NCI-H1417 (cell line): ENCODE measurements at places on chromosomes 13 and 19.

- no peak for DNase-seq
Measured at GRCh38 chr13:45696610-45697226, 5.4 kb upstream of the CBY2 start.

GRCh38 chr13:94176561-94176960, 302.9 kb downstream of the DCT start:
- DNase-seq: no peak

GRCh38 chr13:24351423-24351822, 42.0 kb downstream of the C1QTNF9 start:
- no peak for DNase-seq

DNA sequence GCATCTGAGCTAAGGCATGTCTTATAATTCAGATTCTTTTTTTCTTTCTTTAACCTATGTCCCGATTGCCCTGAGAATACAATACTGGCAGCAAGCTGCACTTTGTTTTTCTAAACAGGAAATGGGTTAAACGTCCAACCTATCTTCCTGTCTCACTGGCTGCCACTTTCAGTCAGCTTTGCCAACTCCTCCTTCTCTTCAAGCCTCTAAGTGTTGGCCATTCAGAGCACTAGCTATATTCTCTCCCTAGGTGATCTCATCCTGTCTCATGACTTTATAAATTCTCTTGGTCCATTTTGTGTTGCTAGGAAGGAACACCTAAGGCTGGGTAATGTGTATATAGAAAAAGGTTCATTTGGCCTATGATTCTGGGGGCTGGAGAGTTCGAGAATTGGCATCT, 109.5 kb upstream of the TSC22D1 start:
- DNase-seq: no peak

DNA sequence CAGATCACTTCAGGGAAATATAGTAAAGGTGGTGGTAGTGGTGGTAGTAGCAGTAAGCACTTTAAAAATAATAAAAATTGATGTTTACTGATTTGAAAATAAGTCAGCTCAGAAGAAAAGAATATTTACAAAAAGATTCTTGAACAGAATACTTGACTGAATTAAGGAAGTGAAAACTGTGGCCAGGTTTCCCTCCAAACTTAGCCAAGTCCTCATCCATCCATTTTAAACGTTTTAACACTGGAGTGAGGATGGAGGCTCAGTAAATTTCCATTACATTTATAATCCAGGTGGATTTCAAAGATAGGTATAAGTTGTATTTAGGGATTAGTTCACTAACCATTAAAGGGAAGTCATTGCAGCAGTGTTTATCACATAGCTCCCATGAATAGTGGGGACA, 221.5 kb downstream of the RGCC start:
- DNase-seq: no peak

DNA sequence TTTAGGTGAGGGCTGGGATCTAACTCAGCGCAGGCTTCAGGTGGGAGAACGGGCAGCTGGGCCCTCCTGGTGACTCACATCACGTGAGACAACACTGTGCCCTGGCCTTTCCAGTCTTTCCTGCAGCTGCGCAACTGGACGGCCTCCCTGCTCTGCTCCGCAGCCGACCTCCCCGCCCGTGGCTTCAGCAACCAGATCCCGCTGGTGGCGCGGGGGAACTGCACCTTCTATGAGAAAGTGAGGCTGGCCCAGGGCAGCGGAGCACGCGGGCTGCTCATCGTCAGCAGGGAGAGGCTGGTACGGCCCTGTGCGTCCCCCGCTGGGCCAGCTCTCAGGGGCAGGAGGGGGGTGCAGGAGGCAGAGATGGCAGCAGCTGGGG, 8.8 kb downstream of the SPPL2B start:
- peak; percentile 54 for DNase-seq

GRCh38 chr19:50459638-50460037, 16.7 kb upstream of the EMC10 start:
- no peak for DNase-seq

DNA sequence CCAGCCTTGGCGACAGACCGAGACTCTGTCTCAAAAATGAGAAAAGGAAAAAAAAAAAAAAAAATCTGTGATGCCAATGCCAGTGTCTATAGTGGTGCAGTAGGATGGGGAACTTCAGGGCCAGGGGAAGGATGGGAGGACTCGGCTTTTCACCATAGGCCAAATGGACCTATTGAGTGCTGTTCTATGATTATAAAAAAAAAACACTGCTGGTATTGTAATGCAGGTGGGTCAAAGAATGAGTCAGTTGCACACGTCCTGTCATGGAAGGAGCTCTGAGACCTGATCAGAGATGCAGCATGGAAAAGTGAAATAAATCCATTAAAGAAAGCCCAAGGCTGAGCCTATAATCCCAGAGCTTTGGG, 7.0 kb downstream of the DNAJB1 start:
- no peak for DNase-seq

GRCh38 chr19:56946159-56946558, 105.6 kb upstream of the PEG3 start:
- DNase-seq: peak; percentile 35

DNA sequence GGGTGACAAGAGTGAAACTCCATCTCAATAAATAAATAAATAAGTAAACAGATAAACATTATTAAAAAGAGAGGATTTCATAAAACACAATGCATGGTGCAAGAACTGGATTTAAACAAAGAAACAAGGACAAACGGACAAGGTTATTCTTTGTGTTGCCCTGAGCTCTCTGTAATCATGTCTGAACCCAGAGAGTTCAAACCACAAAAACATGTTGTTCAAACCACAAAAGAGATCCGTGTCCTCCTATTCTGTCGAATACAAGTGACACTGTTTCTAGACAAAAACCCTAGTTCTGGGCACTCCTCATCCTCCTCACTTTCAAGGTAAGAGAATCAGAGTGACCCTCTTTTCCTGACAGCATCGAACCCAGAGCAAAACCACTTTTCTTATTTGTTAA, 4.6 kb upstream of the TPRX2 start:
- DNase-seq: no peak

GRCh38 chr13:27605610-27606200, 14.6 kb downstream of the LNX2 start:
- no peak for DNase-seq

DNA sequence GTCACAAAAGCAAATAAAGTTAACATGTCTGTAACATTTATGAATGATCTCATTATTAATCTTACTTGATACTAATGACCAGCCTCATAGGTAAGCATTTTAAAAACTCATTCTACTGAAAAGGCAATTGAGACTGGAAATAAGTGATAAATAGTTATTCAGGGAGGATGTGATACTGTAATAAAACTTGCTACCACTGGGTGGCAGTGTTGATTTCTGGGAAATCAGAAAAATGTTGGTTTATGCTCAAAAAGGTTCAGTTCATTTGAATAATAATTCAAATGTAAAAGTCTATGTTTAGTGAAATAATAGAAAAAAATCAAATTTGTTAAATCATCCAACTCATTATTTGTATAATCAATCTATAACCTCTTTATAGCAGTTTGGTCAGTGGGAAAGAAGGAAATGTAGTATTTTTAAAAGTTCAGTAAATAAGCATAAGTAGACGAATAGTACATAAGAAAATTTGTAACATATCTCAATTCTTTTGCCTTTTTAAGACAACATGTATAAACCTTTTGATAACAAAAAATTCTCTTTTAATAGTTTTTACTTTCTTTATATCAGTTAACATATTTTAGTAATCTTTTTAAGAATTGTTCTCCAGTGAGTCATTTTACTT, 9.6 kb downstream of the ABHD13 start:
- DNase-seq: peak; percentile 17

- DNase-seq: peak; percentile 68
Measured at GRCh38 chr13:71290963-71291841, 575.8 kb downstream of the DACH1 start.

GRCh38 chr13:27562457-27562856, 57.9 kb downstream of the LNX2 start:
- no peak for DNase-seq

DNA sequence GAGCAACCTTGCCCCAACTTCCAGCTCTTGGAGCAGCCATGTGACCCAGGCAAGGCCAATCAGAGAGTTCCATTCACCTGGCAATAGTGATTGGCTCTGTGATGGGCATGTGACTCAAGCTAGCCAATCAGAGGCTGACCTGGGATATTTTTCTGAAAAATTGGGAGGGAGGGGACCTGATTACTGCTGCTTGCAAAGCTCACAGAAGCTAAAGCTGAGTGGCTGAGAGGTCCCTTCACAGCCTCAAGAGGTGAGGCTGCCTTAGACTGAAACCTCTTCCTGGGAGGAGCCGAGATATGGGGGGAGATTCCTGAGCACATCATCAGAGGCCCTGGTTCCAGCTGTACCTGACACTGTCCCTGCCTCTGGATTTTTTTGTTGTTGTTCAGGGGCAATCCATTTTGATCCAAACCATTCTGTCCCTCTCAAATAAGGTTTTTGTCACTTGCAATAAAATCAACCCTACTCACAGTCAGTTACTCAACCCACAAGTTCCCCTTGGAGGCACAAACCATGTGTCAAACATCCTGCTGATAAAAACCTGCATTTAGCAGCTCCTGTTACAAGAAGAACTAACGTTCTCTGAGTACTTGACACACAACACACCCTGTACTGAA, 4.8 kb downstream of the CIB3 start:
- no peak for DNase-seq

DNA sequence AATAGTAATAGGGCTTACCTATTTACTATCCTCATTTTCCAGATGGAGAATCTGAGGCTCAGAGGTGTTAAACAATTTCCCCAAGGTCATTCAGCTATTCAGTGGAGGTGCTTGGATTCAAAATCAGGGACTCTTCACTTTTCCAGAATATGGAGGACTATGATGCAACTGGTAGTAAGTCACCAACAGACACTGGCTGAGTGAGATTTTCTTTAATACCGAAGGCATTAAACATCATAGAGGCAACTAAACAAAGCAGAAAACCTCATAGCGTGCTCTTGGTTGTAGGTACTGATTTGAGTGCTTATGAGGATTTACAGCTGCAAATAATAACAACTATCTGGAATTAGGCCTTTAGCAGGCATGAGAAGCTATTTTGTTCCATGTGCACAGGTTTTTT, 134.4 kb downstream of the DLEU7 start:
- no peak for DNase-seq

- no peak for DNase-seq
Measured at GRCh38 chr13:112714376-112715174, 24.7 kb downstream of the ATP11A start.

GRCh38 chr13:40102360-40102727, 446.9 kb downstream of the COG6 start:
- no peak for DNase-seq

DNA sequence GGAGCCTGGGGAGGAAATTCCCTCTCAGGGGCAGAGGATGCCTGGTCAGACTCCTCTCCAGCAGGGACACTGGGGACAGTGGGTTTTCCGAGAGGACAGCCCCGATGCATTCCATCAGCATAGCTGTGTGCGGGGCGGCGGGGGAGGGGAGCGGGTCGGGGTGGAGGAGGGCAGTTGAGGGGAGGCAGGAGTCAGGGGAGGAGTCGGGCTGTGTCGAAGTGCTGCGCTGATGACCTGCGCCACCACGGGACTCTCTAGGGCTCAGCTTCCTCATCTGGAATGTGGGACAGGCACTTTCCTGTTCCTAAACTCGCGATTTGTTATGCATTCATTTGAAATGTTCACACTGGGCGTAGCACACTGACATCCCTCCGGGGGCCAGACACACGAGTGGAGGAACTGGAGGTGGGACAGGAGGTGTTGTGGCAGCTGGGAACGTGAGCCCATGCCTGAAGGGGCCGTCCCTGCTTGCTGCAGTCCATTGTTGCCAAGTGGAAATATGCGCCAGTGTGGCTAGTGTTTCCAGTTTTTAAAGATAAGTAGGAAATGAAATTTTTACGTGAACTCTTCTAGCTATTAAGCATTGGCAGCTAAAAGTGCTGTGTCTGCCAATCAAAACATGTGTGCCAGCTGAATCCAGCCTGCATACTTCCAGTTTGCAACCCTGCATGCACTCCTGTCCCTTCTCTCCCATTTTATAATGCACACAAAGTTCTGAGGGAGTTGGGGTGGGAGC, 43.3 kb downstream of the FLT1 start:
- DNase-seq: no peak

- DNase-seq: peak; percentile 99
Measured at GRCh38 chr13:80359778-80360452, 19.0 kb upstream of the SPRY2 start.

- DNase-seq: no peak
Measured at GRCh38 chr19:48248081-48248833, 7.5 kb downstream of the CARD8 start.
